ENCODE measurements at places on chromosomes 3 and 15.

GRCh38 chr3:52216585-52217408 is 8.6 kb downstream of the TLR9 start:
- DNase-seq: no peak

DNA sequence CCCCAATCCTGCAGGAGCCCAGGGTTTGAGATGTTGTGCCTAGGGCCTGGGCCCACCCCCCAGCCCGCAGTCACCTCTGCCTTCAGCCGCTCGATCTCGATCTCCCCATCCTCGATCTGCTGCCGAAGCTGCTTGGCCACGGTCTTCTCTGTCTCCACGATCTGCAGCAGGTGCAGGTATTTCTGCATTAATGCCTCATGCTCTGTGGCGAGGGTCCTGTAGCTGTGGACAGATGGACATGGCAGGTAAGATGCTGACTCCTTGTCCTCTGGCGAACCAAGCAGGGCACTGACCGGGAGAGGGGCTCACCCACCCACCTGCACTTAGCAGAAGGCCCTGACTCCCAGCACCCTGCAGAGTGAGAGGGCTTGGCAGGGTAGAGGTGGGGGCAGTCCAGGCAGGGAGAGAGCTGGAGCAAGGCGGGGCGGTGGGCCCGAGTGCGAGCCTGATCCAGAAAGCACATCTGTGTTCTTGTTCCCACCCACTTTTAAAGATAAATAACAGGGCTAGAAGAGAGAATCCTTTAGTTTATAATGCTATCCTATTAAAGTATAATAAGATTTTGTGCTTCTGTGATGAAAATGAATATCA is 32.2 kb downstream of the RASGRF1 start:
- no peak for DNase-seq

DNA sequence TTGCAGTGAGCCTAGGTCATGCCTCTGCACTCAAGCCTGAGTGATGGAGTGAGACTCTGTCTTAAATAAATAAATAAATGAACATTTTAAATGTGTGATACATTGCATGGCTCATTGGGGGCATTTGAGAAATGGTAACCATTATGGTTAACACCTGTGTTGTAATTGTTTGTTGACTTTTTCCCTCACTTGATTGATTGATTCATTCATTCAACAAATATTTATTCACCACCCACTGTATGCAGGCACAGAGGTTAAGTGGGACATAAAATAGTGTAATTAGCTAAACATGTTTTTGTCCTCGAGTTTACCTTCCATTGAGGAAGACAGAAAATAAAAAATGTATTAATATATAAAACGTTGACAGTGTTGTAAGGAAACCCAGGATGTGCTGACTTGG is 127.1 kb upstream of the ANKRD28 start:
- no peak for DNase-seq

DNA sequence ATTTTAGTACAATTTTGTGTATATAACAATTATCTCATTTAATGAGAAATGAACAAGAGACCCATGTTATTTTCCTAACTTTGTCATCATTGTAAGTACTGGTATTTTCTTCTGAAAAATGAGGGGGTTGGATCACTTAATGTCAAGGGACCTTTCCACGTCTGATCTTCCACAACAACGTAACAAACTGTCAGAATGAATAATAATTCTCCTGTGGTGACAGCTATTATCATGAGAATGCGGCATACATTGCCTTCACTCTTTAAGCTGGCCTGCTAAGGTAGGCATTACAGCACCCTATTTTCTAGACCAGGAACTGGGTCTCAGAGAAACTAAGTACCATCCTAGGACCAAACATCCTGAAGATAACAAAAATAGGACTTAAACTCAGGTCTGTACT is 31.5 kb upstream of the MINAR1 start:
- no peak for DNase-seq

- no peak for DNase-seq
Observed at GRCh38 chr3:31314258-31314657, 218.5 kb upstream of the STT3B start.

GRCh38 chr3:46595819-46596314 is 16.5 kb upstream of the FAM240A start:
- no peak for DNase-seq

DNA sequence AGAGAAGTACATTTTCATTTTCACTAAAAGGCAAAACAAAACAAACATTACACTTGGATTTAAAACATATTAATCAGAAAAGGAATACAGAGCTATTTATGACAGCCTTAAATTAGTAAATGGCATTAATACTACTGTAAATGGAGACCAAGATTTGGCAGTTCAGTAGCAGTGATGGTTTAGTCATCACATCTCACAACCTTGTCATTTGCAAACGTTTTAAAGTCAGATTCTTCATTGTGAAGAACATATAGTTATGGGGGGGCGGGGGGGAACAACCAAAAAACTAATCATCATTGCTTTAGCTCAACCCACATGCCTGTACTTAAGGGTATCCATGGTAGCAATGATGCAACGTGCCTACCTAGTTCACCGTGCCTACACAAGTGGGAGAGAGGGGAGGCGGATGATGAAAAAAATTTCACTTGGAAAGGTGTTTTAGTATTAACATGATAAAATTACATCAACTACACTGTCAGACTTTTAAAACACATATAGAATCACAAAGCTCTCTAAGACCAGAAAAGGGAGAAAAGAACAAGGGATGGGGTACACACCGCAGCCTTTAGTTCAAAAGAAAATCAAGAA is 40.1 kb downstream of the DLG1 start:
- DNase-seq: no peak

- DNase-seq: no peak
Observed at GRCh38 chr3:176554264-176554663, 643.0 kb downstream of the TBL1XR1 start.

DNA sequence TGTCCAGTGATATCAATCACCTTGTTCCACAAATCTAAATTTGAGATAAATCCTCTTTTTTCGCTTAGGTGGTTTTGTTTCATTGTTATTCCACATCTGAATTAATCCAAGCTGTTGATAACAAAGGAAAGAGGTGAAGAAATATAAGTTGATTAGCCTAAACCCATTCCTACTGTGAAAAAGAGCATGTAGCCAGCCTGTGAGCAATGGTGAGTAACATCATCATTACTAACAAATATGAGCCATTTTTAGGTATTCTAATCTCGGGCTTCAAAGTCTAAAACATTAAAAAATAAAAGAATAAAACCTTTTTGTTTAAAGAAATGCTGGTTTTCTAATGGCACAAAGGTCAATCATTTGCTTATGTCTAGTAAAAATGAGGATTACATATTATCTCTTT is 52.1 kb upstream of the P3H2 start:
- DNase-seq: no peak

GRCh38 chr3:188939814-188940572 is 231.8 kb upstream of the TPRG1 start:
- no peak for DNase-seq

- DNase-seq: no peak
Observed at GRCh38 chr15:66725464-66725785, 23.4 kb downstream of the SMAD6 start.

DNA sequence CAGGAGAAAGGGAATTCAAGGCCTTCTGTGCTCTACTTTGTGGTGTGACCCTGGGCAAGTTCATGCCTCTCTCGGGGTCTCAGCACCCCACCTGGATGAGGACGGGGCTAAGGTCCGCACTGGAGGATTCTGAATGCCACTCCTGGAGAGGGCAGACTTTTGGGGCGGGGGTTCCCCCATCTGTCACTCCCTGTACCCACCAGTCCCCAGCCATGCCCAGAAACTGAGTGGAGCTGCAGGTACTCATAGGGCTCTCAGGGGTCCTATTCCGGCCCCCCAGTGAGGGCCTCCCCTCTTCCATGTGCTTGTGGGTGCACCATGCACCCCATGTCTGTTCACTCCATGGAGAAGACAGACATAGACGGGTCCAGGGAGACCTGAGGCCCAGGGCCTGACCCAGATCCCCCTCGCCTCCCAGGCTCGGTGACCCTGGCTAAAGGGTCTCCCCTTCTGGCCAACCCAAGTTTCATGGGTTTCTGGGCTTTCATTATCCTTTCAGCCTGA is 26.0 kb downstream of the ACSBG1 start:
- no peak for DNase-seq

- DNase-seq: no peak
Observed at GRCh38 chr3:15690748-15691147, 89.2 kb downstream of the BTD start.

GRCh38 chr3:71211083-71211482 is 372.4 kb downstream of the FOXP1 start:
- no peak for DNase-seq

DNA sequence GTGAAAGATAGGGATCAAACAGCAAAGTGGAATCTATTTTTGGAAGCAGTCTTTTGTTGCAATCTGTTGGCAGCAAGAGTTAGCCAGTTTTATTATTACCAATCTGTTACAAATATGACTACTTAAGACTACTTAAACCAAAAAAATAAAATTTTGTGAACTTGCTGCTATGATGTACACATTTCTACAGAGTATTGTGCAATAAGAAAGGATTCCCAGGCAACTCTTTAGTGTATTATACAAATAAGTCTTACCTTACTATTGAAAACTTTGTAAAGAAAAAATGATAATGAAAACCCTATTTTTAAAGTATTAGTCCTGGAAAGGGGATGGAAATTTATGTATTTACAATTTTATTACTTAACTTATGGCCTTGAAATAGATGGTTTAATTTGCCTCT is 44.7 kb downstream of the CADM2 start:
- no peak for DNase-seq

GRCh38 chr3:98555025-98555379 is 23.2 kb downstream of the GPR15 start:
- DNase-seq: no peak

- no peak for DNase-seq
Observed at GRCh38 chr3:114285648-114286230, 8.1 kb upstream of the TIGIT start.

DNA sequence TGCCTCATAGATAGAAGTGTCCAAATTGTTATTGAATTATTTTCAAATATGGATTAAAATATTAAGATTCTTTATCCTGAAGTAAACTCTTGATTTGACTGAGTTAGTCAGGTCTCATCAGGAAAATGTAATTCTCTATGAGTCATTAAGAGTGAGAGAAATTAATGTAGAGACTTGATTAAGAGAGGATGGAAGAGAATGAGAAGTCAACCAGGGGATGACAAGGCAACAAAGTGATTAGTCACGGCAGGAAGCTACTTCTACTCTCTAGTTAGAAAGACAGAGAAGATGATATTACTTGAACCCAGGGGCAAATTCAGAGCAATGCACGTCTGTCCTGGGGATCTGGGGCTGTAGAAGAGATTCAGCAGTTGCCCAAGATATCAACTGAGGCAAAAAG is 202.5 kb downstream of the LSAMP start:
- DNase-seq: no peak

GRCh38 chr3:126731044-126731443 is 27.0 kb downstream of the CHCHD6 start:
- DNase-seq: no peak

DNA sequence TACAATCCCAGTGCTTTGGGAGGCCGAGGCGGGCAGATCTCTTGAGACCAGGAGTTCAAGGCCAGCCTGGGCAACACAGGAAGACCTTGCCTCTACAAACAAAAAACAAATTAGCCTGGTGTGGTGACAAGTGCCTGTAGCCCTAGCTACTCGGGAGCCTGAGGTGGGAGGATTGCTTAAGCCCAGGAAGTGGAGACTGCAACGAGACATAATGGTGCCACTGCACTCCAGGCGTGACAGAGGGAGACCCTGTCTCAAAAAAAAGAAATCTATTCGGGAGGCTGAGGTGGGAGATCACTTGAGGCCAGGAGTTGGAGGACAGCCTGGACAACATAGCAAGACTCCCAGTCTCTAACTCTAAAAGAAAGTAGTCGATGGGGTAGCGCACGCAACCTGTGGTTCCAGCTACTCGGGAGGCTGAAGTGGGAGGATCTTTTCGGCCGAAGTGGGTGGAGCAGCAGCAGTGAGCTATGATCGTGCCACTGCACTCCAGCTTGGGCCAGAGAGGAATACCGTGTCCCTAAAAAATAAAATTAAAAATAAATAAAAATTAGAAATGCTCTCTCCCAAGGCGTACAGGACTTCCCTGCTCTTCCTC is 775 bp downstream of the C3orf33 start:
- no peak for DNase-seq

- DNase-seq: no peak
Observed at GRCh38 chr3:38662544-38662943, 13.1 kb upstream of the SCN5A start.

- no peak for DNase-seq
Observed at GRCh38 chr15:64144192-64144564, 7.4 kb upstream of the SNX22 start.

DNA sequence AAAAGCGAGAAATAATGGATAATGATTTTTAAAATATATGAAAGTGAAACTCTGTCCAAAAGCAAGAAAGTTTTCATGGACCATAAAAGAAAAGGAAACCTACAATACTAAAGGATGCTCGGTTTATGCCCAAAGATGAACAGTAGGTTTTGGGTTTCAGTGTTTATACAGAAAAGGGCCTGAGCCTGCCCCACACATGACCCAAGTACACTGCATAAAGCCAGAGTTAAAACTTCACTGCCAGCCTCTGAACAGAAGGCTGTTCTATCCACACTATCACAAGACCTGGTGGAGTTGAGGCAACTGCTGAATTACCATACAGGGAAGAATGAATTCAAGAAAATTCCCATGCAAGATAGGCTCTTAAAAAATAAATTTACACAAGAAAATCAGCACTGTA is 165.2 kb downstream of the MECOM start:
- DNase-seq: no peak

GRCh38 chr3:111917300-111917699 is 58.2 kb downstream of the PHLDB2 start:
- no peak for DNase-seq

GRCh38 chr3:167837466-167837865 is 101.9 kb downstream of the SERPINI1 start:
- no peak for DNase-seq

DNA sequence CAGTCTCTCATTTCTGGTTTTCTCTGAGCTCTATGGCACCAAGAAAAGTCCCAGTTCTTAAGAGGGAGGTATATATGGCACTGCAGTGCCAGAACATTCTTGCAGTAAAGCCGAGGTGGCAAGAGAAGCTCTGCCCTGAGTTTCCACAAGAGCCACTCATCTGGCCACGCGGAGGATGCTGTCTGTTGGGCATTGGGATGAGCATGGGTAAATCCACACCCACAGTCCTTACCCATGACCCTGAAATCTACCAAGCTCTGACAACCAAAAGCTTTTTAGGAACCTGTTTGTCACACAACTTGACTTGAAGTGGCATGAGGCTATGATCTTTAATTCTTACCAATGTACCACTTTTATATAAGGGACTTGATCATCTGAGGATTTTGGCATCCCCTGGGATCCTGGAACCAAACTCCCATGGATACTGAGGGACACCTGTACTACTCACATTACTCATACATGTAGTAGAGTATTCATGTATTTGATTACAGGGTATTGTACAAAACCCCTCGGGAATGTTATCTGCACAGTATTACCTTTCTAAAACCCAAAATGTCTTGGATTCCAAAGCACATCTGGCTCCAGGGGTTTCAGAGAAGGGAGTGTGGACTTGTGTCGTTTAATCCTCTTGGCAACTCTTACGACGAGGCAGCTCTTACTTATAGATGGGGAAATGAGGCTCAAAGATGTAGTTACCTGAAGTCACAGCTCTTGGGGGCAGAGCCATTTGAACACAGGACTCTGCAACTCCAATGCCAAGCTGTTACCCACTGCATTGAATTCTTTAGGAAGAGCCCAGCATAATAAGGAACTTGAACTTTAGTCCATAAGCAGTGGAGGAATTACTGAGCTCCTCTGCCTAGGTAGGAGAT is 8.8 kb downstream of the RPL32 start:
- DNase-seq: no peak
